H1 (cell line): ENCODE measurements at places on chromosomes 7 and 10.

DNA sequence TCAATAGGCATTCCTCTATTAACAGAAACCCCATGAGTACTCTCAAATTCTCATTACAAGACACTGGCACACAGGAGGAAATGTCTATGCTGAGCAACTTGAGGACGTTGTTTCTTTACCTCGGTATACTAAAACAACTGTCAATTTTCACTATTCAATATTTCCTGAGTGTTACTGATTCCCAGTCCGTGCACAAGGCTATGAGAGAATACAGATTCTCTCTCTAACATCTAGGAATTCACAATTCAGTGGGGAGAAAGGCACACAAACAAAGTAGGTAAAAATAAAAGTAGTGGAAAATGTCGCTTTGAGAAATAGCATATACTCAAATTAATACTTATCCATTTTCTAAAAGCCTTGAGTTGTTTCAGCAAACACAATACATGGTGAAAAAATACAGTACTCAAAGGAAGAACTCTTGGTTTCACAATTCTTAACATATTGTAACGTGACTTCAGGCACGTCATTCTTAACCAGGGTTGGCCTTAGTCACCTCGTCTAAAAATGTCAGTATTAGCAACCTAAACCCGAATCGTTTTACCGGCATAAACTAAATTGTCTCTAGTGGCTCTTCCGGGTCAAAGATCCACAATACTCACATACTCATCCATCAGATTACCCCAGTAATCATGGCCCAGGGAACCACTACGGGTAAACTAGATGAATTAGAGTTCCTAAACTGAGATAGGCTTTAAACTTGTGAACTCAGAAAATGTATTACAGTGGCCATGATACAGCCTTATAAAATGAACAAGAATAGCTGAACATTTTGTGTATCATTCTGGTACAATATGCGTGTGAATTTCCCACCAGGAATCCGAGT, 1.5 kb downstream of the IPMK start:
- H3K4me1 ChIP-seq = peaks cover 10% of the 10 kb centered on the region; the same call in 1 of the 2 replicates
- H3K27me3 ChIP-seq = 0 out of 2 replicates have a peak, but pooled peaks cover 5% of the 10 kb centered on the region
- no peak overlapping the region for H3K27ac ChIP-seq
- DNase-seq = no peak
- H3K36me3 ChIP-seq = no peaks in the 10 kb centered on the region

DNA sequence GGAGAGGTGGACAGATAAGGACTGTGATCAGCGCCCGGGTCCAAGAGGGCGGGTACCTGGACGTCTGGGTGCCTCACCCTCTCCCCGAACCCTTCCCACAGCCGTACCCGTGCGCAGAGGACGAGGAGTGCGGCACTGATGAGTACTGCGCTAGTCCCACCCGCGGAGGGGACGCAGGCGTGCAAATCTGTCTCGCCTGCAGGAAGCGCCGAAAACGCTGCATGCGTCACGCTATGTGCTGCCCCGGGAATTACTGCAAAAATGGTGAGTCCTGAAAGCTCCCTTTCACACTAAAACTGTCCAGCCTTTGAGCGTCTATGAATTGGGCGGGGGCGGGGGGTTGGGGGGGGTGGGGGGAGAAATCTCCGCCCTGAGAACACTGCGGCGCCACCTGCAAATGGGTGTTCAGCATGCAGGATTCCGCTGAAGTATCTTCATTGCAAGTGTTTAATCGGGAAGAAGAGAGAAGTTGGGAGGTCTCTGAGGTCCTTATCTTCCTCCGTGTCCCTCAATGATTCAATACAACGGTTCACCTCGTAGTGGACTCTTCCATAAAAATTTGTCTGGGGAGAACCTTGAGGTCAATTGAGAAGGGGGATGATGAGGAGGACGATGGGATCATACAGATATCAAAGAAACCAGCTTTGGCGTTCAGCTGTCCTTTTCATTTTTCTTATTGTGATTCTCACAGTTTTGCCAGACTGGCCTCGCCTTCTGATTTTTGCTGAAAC, 906 bp downstream of the DKK1 start:
- no peak overlapping the region for H3K27ac ChIP-seq
- H3K4me1 ChIP-seq = peaks cover 4% of the 10 kb centered on the region
- peaks cover 49% of the 10 kb centered on the region for H3K27me3 ChIP-seq
- H3K4me3 ChIP-seq = peak overlapping the region; percentile 3; the same call in 1 of the 2 replicates
- no peak for DNase-seq
- H3K36me3 ChIP-seq = no peaks in the 10 kb centered on the region

DNA sequence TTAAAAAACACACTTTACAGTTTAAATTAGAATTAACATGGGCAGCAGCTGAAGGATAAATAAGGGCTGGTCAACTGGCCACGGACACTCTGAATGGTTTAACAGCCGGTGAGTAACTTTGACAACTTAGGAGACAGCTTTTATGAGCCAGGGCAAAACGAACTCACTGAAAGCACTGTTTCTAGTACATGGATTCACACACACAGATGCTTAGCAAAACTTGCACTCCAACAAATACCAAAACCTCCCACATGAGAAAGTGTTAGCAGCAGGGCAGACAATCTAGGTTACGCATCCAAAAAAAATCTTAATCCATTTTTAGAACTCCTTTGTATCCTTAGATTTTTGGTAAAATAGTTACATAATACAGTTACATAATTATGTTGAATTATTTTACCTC, 486.4 kb downstream of the PHTF2 start:
- no peaks in the 10 kb centered on the region for H3K27me3 ChIP-seq
- no peak overlapping the region for H3K4me3 ChIP-seq
- H3K27ac ChIP-seq = no peak overlapping the region

GRCh38 chr10:73246322-73246645, 771 bp downstream of the DNAJC9 start:
- H3K4me1 ChIP-seq = no peaks in the 10 kb centered on the region; the same call in 1 of the 2 replicates
- DNase-seq = no peak
- no peaks in the 10 kb centered on the region for H3K27me3 ChIP-seq
- H3K36me3 ChIP-seq = peaks cover 18% of the 10 kb centered on the region
- H3K4me3 ChIP-seq = peak overlapping the region; percentile 85

DNA sequence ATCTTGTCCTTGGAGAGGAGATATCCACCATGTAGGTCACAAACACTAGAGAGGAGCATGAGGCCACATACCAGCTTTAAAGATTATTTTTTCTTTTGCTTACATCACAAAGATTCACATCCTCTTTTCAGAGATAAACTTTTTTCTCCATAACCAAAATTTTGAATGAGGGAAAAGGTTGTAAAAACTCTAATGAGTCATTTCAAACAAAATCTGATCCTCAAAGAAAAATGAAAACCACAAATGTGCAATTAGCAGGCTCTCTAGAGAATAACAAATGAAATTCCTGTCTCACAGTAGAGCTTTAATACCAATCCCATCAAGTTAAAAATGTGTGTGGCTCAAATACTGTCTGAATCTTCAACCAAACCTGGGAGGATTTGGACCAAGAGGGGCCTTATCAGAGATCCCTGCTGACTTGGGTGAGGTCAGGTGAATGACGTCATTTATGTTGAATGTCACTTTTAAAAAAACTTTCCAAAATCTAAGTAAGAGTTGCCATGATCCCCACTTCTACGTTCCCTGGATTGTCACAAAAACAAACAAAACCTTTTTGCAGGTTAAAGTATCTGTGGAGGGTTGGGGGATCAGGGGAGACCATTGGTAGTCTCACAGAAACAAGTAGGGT, 261.5 kb upstream of the NPSR1 start:
- no peak overlapping the region for H3K27ac ChIP-seq
- H3K4me1 ChIP-seq = no peaks in the 10 kb centered on the region
- H3K27me3 ChIP-seq = no peaks in the 10 kb centered on the region
- no peak for DNase-seq
- H3K36me3 ChIP-seq = no peaks in the 10 kb centered on the region
- H3K4me3 ChIP-seq = no peak overlapping the region

DNA sequence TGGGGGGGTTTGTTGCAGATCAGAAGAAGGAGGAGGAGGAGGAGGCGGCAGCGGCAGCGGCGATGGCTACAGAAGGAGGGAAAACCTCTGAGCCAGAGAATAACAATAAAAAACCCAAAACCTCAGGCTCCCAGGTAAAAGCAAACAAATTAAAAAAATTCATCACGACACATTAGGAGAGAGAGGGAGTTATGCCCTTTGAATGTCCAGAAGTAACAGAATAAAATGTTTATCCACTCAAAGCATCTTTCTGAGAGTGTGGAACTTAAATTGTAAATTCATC, 717 bp downstream of the SP4 start:
- peaks cover 5% of the 10 kb centered on the region; the same call in 1 of the 2 replicates for H3K36me3 ChIP-seq
- H3K4me3 ChIP-seq = peak overlapping the region; percentile 78
- H3K4me1 ChIP-seq = peaks cover 23% of the 10 kb centered on the region
- peak overlapping the region; percentile 49; the same call in 1 of the 2 replicates for H3K27ac ChIP-seq
- no peak for DNase-seq

DNA sequence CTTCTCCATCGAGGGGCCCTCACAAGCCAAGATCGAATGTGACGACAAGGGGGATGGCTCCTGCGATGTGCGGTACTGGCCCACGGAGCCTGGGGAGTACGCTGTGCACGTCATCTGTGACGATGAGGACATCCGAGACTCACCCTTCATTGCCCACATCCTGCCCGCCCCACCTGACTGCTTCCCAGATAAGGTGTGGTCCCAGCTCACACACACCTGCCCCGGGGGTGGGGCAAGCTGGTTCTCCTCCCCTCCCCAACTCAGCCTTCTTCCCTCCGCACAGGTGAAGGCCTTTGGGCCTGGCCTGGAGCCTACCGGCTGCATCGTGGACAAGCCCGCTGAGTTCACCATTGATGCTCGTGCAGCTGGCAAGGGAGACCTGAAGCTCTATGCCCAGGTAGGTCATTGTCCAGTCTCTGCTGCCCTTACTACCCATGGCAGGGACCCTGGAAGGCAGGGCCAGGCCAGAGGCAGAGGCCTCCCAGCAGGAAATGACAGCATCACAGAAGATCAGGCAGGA, 11.0 kb downstream of the FLNC start:
- H3K27me3 ChIP-seq = no peaks in the 10 kb centered on the region; the same call in 1 of the 2 replicates
- no peak for DNase-seq
- no peak overlapping the region for H3K4me3 ChIP-seq
- H3K4me1 ChIP-seq = peaks cover 6% of the 10 kb centered on the region

DNA sequence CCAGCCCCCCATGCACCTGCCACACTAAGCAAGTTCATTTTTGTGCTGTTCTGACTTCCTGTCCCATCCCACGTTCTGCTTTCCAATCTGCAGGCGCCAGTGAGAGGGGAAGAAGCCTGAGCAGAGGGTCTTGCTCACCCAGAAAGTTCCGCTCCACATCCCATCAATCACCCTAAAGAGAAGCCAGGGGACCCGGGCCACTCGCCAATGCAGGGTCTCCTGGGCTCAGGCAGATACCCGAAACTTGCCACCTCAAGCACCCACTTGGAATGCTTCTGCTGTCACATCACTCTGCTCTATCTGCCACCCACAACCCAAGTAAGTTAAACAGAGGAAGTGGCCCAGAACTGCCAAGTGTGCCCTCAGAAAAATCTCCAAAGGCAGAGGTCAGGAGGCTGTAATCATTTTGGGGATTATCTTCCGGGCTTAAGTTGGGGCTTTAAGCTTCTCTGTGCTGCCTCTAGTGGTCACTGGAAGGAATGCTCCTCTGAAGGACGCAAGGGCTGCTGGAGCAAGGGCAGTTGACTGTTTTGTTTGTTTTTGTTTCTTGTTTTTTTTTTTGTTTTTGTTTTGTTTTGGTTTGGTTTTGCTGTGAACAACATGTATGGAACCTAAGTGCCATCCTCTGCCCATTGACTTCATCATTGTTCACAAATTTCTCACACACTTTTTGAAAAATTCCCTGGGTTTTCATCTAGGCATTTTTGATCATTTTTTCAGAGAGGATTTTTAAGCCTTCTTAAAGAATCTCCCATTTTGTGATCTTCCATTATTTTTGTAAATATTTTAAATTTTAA, 25.5 kb downstream of the PRR15 start:
- DNase-seq = peak; percentile 71
- H3K4me1 ChIP-seq = no peaks in the 10 kb centered on the region
- no peak overlapping the region for H3K27ac ChIP-seq
- H3K4me3 ChIP-seq = no peak overlapping the region
- no peaks in the 10 kb centered on the region for H3K36me3 ChIP-seq

GRCh38 chr10:20892011-20892585, 5.0 kb downstream of the NEBL start:
- H3K4me1 ChIP-seq = peaks cover 13% of the 10 kb centered on the region
- H3K4me3 ChIP-seq = no peak overlapping the region
- DNase-seq = no peak
- H3K36me3 ChIP-seq = no peaks in the 10 kb centered on the region
- no peak overlapping the region for H3K27ac ChIP-seq

DNA sequence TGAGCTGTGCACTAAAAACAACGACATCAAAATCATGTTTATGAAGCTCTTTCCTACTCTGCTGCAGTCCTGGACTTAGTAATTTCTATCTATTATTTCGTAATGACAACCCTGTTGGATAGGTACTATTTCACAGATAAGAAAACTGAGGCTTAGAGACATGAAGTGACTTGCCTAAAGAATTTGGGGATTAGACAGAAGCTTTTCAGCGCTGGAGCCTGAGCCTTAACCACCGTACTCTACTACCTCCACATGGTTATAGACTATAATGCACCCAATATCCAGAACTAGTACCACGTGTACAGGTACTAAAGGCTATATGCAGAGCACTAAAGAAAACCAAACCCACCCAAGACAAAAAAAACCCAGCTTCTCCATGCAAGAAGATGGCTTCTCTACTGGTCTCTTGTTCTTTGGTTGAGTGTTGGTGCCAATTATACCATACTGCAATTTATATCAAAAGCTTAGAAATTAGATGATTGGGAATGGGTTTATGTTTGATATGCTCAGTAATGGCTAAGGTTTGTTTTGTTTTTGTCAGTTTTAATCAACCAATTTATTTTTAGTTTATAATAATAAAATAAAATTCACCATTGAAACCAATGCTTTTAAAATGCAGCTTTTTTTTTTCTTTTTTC, 6.5 kb upstream of the SNX10 start:
- no peak overlapping the region for H3K27ac ChIP-seq
- H3K36me3 ChIP-seq = no peaks in the 10 kb centered on the region
- no peak overlapping the region for H3K4me3 ChIP-seq
- no peak for DNase-seq
- H3K27me3 ChIP-seq = no peaks in the 10 kb centered on the region
